ENCODE measurements at places on chromosomes 3 and 15. TPM values are rescaled to one million over a fixed set of nuclear protein-coding genes. Genes with fewer than 3 reads are reported as not detected.
A peak's percentile ranks its signal among the peaks of the same experiment; 100 is the strongest.

GRCh38 chr3:9673082-9673481 lies 23.8 kb downstream of the MTMR14 start:
- peak; percentile 35 for DNase-seq

GRCh38 chr3:63724987-63725386 lies 72.5 kb downstream of the SNTN start:
- peak; percentile 82 for DNase-seq

DNA sequence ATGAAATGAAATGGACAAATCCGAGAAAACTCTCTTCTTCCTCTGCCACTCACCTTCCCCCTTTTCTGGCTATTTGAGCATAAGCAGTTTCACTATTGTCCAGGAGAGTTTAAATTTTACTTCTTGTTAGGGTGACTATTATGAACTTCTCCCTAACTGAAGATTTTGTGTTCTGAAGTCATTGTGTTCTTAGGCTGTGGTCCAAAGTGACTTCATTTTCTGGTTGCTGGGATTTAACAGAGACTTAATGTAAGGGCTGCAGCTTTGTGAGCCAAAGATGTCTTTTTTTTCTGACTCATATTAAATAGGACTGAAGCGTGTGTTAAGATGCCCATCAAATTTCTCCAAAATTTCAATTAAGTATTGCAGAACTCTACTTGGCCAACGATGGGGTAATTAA lies 46.5 kb upstream of the FSTL1 start:
- DNase-seq = peak; percentile 92

DNA sequence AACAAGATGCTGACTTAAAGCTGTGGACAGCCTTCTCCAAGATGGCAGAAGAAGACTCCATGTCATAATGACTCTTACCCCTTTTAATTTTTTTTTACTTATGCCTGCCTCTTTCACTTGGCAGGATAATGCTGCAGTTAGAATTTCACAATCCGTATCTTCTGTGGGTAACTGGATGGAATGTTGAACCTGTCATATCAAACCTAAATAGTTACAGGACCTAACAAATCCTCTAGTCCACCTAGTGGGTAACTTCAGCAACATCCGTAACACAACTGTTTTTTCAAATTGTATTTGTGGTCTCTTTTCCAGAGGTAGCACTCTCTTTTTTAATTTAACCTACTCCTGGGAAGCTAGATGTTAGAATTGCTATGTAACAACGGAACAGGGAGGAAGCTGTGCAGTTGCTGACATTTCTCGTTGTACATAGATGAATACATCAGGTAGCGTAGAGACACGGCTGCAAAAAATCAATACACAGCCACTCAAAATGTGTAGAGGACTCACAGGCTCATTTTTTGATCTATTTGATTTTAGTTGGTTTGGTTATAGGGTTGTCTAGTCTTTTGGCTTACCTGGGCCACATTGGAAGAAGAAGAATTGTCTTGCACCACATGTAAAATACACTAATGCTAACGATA lies 43.9 kb upstream of the TRPM1 start:
- peak; percentile 18 for DNase-seq

DNA sequence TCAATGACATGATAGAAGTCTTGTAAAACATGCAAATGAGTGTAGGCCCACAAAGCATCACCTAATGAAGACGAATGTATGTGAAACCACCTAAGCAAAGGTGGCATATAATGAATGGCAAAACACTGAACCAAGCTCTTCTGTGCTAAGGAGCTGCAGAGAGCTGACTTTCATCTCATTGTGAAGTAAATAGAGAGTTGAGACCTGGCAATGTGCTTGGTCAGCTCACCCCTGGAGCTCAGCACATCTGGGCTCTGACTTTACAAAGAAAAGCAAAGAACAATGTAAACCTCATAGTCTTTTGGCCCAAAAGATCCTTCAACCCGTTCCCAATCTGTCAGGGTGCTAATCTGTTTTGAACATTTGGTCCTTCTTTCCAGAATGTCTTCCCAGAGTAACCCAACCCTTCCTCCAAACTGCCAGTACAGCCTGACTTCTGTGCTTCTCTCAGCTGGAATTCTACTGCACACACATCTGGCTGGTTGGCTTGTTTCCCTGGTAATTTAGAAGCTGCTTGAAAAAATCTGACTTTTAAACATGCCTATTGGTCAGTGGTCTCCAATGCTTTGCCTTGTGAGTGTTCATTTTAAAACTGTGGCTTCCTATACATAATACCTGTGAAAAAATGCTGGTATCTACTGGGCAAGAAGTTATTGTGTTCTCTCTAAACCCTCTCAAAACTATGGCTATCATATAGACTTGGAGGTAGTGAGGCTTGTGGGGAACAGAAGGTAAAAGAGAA lies 101.7 kb downstream of the CD200R1L start:
- DNase-seq = no peak

DNA sequence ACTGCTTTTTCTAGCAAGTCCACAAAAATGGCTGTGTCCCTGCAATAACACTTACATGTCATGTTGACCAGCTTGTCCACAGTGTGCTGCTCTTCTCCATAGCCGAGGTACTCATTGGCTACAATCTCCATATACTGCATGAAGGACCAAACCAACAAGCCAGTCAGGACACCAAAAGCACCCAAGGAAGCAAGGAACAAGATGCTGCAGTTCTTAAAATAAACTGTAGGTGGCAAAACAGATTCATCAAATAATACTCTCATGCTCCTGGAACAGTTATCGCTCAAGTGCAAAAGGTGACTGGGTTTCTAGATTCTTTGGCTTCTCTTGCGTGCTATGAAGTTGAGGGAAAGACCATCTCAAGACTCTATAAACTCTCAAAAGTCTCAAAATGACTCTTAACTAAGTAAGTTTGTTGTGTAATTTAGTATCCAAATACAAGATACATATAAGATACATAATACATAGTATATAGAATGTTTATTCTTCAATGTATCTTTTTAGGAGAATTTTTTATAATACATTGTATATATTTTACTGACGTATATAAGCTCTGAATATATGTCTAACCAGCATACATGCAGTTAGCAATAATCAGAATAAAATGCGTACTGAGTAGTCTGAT lies 57.0 kb downstream of the NEK10 start:
- peak; percentile 77 for DNase-seq

HCN4 gene
- total RNA-seq = not detected

HYAL2 gene
- 42.2 TPM for total RNA-seq
